ENCODE measurements at places on chromosomes 3 and 15. TPM values are rescaled to one million over a fixed set of nuclear protein-coding genes. Genes with fewer than 3 reads are reported as not detected.

Gene IL17RD
- total RNA-seq = 0.02 TPM

Gene CRYGS
- 2.3 TPM for total RNA-seq

Gene HDGFL3
- 6.9 TPM for total RNA-seq

Gene CPNE9
- 0.10 TPM for total RNA-seq

Gene RASL12
- not detected for total RNA-seq

Gene CHD2
- 92.3 TPM for total RNA-seq

Gene ESYT3
- total RNA-seq = 0.13 TPM

Gene GNAT1
- total RNA-seq = not detected

Gene ADAMTS9
- total RNA-seq = not detected

Data from activated CD8-positive, alpha-beta memory T cell treated with anti-CD3 and anti-CD28 coated beads for 36 hours (primary cell).